Non-pigmented ciliary epithelial cell (primary cell): ENCODE measurements at places on chromosomes 6 and 20.

GRCh38 chr6:1255636-1256365 lies 56.1 kb upstream of the FOXQ1 start:
- DNase-seq: no peak

GRCh38 chr20:10523443-10523842 lies 88.3 kb downstream of the SLX4IP start:
- DNase-seq: no peak

- DNase-seq: no peak
Observed at GRCh38 chr20:9457136-9457535, 57.3 kb upstream of the LAMP5 start.

GRCh38 chr6:12947967-12948366 lies 231.4 kb downstream of the PHACTR1 start:
- no peak for DNase-seq

GRCh38 chr6:26554697-26555504 lies 16.7 kb downstream of the HMGN4 start:
- no peak for DNase-seq

DNA sequence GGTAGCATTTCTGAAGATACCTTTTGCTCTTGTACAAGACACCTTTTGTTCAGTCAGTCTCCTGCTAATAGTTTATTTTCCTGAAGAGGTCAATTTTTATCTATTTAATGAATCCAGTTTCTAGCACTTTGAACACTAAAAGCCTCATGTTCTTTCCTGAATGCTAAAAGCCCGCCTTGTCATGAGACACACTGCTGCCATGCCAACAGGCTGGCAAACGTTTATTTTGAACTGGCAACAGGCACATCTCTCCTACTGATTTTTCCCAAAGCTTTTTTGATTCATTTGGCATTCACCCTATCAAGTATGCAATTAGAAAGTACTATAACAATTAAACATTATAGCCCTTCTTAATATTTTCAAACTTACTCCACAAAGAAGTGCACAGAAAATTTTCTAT lies 421.2 kb upstream of the EYS start:
- DNase-seq: no peak
